AG04450 (cell line): ENCODE measurements at places on chromosomes 13 and 19. TPM values are rescaled to one million over a fixed set of nuclear protein-coding genes. Genes with fewer than 3 reads are reported as not detected.

Gene VSIG10L
- 0.96 and 1.0 TPM in 2 replicates for polyA plus RNA-seq

DNA sequence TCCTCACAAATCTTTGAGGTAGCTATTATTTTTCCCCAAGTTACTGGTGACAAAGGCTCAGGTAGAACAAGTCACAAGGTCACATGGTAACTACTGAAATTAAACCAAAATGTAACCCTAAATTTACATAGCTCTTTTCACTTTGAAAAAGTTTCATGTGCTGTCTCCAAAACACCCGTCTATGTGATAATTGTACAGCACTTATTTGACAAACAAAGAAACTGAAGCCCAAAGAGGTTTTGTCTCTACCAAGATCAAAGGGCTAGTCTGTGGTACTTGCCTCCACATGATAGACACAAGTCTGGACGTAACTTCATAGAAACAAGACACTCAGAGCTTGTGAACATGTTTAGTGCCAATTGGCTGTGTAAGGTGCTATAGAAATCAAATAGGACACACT, 108.3 kb downstream of the SACS start:
- DNase-seq: no peak

Gene DOCK9
- 9.1 and 9.6 TPM in 2 replicates for polyA plus RNA-seq

GRCh38 chr19:4267101-4267900, 11.8 kb upstream of the SHD start:
- DNase-seq: no peak

DNA sequence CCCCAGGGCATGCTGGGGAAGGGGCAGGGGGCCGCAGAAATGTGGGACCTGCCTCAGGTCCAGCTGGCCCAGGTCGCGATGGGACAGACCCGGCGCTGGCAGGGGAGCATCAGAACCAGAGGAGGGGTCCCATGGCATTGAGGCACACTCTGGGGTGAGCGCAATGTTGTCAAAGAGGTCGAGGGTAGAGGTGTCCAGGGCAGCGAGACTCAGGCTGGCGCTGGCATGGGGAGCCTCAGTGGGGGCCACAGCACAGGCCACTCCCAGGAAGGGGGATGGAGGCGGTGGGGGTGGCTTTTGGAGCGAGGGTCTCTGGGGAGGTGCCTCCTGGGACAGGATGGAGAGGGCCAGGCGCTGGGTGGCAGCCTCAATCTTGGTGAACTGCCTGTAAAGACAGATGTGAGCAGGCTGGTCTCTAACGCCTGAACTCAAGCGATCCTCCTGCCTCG, 944 bp downstream of the C19orf85 start:
- DNase-seq: no peak

GRCh38 chr19:38028913-38029510, 122.0 kb downstream of the SIPA1L3 start:
- DNase-seq: no peak

DNA sequence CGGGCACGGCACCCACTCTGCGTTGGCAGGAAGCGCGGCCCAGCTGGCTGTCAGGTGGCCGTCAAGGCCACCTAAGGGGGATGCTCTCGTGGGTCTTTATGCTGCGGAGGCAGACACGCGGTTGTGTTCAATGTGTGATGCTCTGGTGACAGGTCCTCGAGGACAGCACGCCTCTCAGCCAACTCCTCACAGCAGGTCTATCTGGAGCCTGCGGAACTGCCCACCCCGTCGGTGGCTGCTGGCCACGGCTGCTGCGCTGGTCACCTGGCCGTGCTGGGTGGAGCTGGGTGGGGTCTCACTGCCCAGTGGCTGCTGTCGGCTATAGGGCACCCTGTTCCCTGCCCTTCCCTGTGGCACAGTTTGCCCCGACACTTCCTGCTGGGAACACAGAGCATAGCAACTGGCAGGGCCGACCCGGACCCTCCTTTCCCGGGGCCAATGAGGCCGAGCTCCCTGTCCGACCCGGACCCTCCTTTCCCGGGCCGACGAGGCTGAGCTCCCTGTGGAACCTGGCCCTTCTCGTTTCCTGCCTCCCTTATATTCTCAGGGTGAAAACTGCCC, 14.3 kb upstream of the F7 start:
- DNase-seq: no peak

DNA sequence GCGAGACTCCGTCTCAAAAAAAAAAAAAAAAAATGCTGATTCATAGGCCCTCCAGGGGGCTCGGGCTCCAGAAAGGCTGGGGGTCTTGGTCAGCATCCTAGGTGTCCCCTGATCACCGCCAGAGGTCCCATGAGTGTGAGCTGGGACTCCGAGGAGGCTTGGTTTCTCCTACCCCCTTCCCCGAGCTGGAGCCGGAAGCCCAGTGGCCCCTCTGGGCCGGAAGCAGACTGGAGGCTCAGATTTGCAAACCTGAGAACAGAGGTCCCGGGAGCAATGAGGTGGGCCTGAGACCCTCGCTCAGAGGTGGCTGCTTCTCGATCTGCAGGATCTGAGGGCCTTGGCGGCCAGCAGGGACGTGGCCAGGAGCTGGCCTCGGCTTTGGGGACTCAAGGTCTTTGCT, 41.5 kb downstream of the EFNA2 start:
- DNase-seq: no peak

Gene ONECUT3
- not detected in 2 replicates for polyA plus RNA-seq

- no peak for DNase-seq
Observed at GRCh38 chr13:51802631-51803418, 1.1 kb downstream of the DHRS12 start.

Gene NUP58
- 33.1 and 46.2 TPM in 2 replicates for polyA plus RNA-seq

DNA sequence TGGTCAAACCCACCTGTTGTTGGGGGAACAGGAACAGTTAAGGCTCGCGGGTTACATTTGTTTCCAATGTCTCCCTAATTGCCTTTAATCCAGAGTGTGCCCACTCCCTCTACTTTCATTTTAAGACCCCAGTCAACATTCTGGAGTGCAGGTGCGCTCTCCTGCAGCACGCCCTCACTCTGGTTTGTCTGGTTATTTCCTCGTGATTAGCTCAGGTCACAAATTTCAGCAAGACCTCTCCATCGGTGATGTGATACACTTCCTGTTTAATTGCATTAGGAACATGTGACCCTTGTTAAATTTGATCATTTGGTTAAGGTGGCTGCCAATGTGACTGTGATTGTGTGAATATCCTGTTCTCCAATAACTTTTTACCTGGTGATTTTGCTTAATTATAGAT, 53.0 kb downstream of the TEX29 start:
- no peak for DNase-seq

DNA sequence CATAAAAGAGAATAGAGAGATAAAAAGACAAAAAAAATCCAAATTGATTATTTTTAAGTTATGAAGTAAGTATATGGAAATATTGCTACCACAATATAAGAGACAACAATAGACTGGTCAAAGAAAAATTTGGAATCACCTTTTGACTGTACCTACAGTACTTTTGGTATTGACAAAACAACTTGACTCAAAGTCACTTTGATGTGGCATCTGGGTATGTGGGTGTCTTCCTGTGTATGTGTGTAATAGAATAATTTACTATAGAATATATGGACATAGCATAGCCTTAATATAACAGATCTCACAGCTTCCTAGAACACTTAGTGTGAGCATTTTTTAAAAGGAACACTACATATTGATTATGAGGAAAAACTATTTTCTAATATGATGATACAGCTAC, 1016.2 kb upstream of the PCDH20 start:
- DNase-seq: no peak
